Activated T-helper 9 cell treated with anti-CD3 and anti-CD28 coated beads, Interleukin-2, amount 50 U/mL, for 16 hours (primary cell): ENCODE measurements at places on chromosomes 3 and 15.

DNA sequence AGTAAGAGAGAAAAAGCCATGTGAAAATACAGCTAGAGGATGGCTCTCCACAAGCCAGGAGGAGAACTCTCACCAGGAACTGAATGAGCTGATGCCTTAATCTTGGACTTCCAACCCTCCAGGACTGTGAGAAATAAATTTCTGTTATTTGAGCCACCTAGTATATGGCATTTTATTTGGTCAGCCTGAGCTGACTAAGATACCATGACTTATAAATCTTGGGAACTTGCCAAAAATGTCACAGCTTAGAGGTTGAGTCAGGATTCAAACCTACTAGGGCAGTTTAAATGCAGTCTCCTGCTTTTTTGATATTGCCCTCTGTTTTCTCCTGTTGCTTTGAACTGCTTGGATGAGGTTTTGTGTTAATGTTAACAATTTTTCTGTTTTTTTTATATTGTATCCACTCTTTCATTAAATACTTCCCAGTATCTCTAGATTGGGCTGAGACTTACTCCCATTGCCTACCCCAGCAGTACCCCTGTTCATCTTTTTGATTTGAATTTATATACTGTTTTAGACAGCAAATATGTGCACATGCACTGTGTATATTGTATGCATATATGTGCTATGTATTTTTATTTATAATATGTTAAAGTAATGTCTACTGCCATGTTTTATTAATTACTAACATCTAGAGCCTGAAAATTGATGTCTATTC lies 1223.2 kb downstream of the OTOL1 start:
- no peak for DNase-seq

DNA sequence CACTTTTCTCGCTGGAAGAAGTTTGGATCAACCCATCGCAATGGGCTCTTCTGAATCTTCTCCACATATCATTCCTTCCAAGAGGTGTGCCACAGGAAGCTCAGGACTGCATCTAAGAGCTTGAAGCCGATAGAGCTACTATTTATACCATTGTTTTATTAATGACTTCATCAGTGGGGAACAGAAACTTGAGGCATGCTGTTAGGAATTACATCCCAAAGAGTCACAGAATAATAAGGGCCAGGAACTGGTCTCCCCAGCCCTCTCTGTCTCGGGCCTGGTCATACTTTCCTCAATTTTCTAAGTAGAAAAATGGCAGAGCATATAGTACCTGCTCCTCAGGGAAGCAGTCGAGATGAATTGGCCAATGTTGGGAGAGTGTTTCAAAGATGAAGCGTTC lies 16.9 kb upstream of the C15orf61 start:
- DNase-seq: no peak

DNA sequence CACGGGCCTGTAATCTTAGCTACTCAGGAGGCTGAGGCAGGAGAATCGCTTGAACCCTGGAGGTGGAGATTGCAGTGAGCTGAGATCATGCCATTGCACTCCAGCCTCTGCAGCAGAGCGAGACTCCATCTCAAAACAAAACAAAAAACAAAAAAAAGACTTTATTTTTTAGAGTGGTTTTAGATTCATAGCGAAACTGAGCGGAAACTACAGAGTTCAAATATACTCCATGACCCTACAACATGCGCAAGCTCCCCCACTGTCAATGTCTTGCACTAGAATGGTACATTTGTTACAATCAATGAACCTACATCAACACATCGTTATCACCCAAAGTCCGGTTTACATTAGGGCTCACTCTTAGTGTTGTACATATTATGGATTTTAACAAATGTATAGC lies 2.2 kb upstream of the CRTAP start:
- no peak for DNase-seq

DNA sequence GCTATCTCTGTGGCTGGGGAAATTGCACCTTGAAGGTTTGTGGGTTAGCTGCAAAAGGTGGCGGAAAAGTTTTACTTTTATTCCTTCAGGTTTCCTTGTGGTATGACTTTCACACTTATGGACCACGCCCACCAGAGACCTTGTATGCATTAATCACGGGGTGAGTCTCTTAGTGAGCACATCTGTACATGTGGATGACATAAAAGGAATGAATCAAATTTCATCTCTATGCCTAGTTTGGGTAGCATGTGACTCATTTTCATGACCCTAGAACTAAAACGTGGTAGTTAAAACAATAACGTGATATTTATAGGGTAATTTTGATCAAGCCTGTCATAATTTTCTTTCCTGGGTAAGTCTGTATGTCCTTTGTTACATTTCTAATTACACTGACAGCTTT lies 141.7 kb downstream of the PDCD6IP start:
- no peak for DNase-seq

DNA sequence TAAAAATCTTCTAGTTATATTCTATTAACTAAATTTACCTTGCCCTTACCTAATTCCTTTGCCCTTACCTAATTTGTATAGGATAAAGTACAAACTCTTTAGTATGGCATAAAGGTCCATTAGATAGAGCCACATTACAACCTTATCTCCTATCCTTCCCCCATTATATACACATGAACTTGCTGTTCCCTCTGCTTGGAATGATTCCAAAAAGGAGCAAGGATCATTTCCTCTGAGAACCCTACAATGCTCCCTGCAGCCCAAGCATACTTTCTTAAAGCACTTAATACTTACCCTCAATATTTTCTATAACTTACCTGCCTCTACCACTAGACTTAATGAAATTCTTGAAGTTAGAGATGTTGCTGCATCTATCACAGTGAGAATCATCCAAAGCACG lies 118.9 kb upstream of the CCDC54 start:
- DNase-seq: no peak

GRCh38 chr3:193095366-193095765 lies 145.7 kb upstream of the PLAAT1 start:
- no peak for DNase-seq

DNA sequence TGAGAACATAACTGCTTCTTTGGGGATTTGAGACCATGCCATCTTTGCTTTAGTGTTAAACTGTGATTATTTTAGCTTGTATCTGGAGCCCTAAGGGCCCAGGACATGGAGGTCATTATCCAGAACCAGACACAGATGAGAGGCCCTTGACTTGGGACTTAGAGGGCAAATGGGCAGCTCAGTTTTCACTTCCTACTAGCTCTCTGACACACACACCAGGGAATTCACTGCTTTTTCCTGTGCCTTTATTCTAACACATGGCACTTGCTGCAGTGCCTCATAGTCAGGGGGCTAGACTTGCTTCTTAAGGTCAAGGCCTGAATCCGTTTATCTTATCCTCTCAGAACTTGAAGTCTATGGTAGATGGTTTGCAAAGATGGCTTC lies 33.3 kb downstream of the AMOTL2 start:
- no peak for DNase-seq

- peak; percentile 8 for DNase-seq
Observed at GRCh38 chr3:169966951-169967915, 626 bp downstream of the SEC62 start.

DNA sequence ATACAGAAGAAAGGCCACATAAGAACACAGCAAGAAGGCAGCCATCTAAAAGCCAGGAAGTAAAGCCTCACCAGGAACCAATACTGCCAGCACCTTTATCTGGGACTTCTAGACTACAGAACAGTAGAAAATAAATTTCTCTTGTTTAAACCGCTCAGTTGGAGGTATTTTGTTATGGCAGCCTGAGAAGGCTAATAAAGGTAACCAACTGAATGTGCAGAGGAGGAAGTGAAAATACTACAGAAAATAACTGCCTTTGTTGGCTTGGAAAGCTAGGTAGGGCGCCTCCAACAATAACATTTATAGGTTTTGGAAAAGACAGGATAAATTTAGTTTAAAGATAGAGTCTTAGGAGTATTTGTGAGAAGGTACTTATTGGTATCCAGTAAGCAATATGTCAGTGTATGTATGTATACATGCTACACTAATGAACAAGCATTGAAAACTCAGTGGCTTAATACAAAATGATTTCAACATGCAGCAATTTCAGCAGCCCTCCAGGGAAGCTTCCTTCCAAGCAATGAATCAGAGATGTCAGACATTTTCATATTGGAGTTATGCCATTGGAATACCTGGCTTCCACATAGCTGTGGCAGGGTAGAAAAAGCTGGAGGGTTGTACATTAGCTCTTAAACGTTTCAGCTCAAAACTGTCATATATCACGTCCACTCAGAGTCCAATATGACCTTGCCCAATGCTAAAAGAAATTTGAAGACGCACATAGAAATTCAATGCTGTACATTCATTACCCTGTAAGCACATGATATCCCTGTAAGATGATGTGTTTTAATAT lies 48.9 kb downstream of the ZBBX start:
- no peak for DNase-seq

- DNase-seq: no peak
Observed at GRCh38 chr3:137105277-137105977, 147.6 kb downstream of the IL20RB start.

GRCh38 chr3:148367756-148368155 lies 329.9 kb upstream of the AGTR1 start:
- DNase-seq: no peak

GRCh38 chr3:127084401-127084990 lies 101.6 kb downstream of the PLXNA1 start:
- no peak for DNase-seq

GRCh38 chr3:88462230-88462629 lies 312.5 kb downstream of the C3orf38 start:
- DNase-seq: no peak

GRCh38 chr3:13265016-13265415 lies 155.1 kb downstream of the NUP210 start:
- DNase-seq: no peak

DNA sequence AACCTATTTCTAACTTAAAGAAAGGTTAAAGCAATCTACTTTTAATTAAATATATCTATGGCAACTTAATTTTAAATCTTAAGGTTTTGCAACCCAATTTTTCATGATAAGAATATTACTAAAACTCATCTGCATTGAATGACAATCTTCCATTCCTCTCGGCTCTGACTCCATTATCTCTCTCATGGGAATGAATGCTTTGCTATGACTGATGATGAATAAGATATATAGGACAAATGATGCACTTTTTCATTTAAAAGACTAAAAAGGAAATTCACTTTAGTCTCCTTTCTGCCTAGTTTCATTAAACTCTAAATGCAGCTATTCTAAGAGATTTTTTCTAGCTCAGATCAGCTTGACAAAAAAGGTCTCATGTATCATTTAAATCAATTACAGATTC lies 68.7 kb downstream of the GBE1 start:
- no peak for DNase-seq

DNA sequence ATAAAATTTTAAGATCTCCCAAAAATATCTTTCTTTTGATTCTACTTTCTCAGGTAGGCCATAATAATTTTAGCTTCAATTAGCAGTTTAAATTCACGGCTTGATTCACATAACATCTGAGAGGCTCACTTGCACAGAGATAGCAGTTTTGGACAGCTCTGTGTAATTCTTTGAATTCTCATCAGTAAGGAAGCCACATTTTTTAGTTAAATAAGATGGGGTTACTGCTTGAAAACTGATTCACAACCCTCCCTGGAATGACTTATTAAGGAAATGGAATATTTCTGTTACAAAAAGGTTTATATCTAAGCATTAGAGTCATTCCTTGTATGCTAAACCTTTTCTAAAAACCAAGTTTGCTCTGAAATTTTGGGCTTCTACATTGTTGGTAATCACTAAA lies 212.7 kb downstream of the ALCAM start:
- DNase-seq: no peak

DNA sequence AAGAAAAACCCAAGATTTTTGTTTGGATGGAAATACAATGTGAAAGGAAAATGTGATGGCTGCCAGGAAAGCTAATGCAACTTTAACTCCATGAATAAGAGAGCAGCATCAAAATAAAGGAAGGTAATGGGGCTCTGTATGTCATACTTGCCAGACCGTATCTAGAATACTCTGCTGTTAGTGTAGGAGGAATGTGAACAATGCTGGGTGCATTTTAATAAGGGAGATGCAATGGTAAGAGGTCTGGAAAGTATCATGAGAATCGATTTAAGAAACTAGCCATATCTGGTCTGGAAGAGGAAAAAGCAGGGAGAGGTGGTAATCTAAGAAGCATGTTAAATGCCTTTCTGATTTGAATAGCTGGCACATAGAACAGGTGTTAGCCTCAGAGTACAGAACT lies 239.6 kb downstream of the GBE1 start:
- no peak for DNase-seq

DNA sequence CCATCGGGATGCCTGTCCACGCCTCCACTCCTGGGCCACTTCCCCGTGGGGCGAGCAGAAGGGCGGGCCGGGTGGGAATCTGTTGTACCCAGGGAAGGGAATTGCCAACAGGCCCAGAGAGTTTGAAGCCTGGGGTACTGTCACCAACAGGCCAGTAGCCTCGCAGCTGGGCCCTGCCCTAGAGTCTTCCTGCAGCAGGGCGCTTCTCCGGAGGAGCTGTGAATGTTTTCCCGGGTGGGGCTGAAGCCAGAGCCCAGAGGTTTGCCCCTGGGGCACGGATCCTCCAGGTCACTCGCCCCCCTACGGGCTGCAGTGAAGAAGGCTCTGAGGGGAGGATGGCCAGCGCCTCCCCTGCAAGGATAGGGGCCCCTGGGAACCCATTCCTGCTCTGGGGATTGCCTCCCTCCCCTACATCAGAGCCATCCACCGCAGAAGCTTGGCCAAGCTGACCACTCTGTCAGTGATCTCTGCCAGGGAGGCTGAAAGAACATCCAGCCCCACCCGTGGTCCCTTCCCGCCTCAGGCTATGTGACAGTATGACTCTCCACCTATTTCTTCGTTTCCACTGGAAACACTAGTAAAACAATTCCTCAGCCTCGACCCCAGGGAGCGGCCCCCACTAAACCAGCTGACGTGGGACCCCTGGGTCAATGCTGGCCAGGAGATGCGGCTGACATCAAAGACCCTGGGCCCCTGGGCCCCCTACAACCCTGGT lies 16.8 kb downstream of the CIDEC start:
- no peak for DNase-seq

DNA sequence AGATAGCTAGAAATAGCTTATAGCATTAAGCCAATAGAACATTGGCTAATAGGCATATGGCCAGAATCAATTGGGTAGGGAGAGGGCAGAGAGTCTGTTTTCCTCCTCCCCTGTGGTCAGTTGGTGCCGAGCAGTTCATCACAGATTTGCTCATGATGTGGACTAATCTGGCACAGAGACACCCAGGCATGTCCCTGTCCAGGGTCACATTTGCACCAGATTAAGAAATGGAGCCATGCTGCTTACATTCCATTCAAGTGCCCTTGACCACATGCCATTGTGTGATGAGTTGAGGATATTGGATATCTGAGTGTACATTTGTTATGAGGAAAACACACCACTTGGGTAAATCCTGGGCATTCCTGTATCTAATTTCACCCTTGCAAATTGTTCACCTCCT lies 53.4 kb downstream of the USP13 start:
- no peak for DNase-seq

- no peak for DNase-seq
Observed at GRCh38 chr3:9175421-9175820, 74.0 kb downstream of the SRGAP3 start.

GRCh38 chr3:48232232-48232631 lies 8.7 kb upstream of the ZNF589 start:
- no peak for DNase-seq

- no peak for DNase-seq
Observed at GRCh38 chr3:114939920-114940319, 207.2 kb downstream of the ZBTB20 start.

GRCh38 chr3:31092748-31093589 lies 198.5 kb upstream of the GADL1 start:
- DNase-seq: no peak

GRCh38 chr3:47542471-47543173 lies 29.1 kb upstream of the ELP6 start:
- DNase-seq: no peak

GRCh38 chr3:107209302-107209990 lies 167.8 kb upstream of the CCDC54 start:
- DNase-seq: no peak

- no peak for DNase-seq
Observed at GRCh38 chr3:116093374-116093773, 351.9 kb downstream of the LSAMP start.

GRCh38 chr3:29515451-29515850 lies 234.6 kb downstream of the RBMS3 start:
- no peak for DNase-seq
